CD4-positive, alpha-beta memory T cell (primary cell): ENCODE measurements at places on chromosomes 4 and X. TPM values are rescaled to one million over a fixed set of nuclear protein-coding genes. Genes with fewer than 3 reads are reported as not detected.

DNA sequence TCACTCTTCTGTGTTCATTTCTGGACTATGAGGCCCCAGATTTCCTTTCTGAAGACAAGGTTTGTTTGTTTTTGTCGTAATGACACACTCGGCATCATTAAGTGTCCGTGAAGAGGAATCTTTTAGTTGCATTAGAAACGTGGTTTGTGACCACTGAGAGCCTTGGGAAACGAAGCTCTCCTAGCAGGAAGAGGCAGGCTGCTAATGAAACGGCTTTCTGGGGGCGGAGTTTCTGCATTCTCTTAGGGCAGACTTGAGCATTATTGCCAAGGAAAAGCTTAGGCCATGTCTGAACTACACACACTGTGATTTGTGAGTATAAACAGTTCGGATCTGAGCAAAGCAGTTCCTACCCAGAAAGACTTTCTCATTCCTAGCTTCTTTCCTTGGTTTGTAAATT, 64.0 kb downstream of the SOX3 start:
- no peak for DNase-seq

- DNase-seq: no peak
Observed at GRCh38 chr4:60313611-60314178, 886.4 kb upstream of the ADGRL3 start.

DNA sequence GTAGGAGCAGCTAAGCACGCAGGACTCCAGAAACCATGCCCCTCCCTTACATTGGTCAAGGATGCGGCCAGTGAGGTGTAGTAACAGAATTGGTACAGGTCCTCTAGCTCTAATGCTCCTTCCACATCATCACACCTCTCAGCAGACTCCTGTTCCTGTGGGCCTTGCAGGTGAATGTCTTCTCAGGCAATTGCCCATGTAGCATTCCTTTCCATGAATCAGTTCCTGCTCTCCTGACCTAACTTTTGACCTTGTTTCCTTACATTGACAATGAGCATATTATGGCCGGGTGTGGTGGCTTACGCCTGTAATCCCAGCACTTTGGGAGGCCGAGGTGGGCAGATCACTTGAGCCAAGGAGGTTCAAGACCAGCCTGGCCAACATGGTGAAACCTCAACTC, 31.3 kb downstream of the MAP7D3 start:
- DNase-seq: no peak

DNA sequence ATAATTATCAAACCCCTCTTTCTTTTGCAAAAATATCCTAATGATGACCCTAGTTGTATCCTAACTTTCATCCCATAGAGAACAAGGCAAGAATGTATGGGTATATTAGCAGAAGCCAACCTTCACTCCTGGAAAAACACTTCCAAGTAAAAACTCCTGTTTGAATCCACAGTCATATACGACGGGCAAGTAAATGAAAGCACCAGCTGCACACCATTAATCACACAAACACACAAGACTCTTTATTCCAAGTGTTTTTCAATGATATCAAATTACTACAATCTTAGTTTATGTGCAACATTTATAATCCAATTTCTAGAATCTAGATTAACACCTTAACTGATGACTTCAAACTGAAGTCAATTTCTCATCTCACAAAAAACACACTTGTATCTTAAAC, 22.9 kb downstream of the ACSL4 start:
- no peak for DNase-seq

- no peak for DNase-seq
Observed at GRCh38 chr4:122712782-122713181, 19.7 kb upstream of the BBS12 start.

DNA sequence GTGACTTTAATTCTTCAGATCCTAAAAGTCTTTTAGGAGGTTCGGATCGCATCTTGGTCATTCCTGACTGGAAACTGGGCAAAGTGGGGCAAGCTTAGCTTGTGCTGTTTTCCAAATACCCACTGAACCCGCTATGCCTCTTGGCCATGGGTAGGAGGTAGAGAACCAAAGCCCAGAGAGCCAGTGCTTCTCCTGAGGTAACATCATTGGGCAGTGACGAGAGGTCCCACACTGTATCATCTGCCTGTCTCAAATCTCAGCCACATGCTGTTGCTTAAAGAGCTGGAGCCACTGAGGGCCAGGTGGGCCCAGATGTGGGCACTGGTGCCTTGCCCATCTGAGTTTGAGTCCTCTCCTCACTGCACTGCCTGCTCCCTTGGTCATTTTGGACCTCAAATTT, 68.2 kb downstream of the SLC2A9 start:
- no peak for DNase-seq

The RHOXF2B gene
- polyA plus RNA-seq: not detected
